ENCODE measurements at places on chromosomes 2 and 18. TPM values are rescaled to one million over a fixed set of nuclear protein-coding genes. Genes with fewer than 3 reads are reported as not detected.

IFIH1 gene
- 17.1 TPM for total RNA-seq

HNMT gene
- total RNA-seq = 72.7 TPM

PAX8 gene
- 0.24 TPM for total RNA-seq

SH2D6 gene
- 4.6 TPM for total RNA-seq

HEATR5B gene
- 16.9 TPM for total RNA-seq

GREB1L gene
- 14.9 TPM for total RNA-seq

C2orf80 gene
- not detected for total RNA-seq

HOXD12 gene
- total RNA-seq = 1.9 TPM

ACOXL gene
- total RNA-seq = 6.0 TPM

TMEM214 gene
- total RNA-seq = 28.2 TPM

PLCL1 gene
- 13.5 TPM for total RNA-seq

C1QL2 gene
- 0.48 TPM for total RNA-seq

CLEC4F gene
- total RNA-seq = not detected

FASTKD2 gene
- total RNA-seq = 29.1 TPM

TMEM247 gene
- not detected for total RNA-seq

PAX3 gene
- 4.6 TPM for total RNA-seq

LRRC30 gene
- total RNA-seq = 3.4 TPM

PROKR1 gene
- 0.72 TPM for total RNA-seq

RRM2 gene
- total RNA-seq = 4.3 TPM

ST8SIA3 gene
- total RNA-seq = 1.2 TPM

ANO7 gene
- total RNA-seq = 6.5 TPM

CAVIN2 gene
- total RNA-seq = 16.4 TPM

PRKAG3 gene
- total RNA-seq = not detected

GNAL gene
- total RNA-seq = 2.9 TPM

NMUR1 gene
- total RNA-seq = 1.7 TPM

MAL gene
- total RNA-seq = 3.6 TPM

CYP26B1 gene
- total RNA-seq = 0.48 TPM

KIF1A gene
- total RNA-seq = 2.2 TPM

POTEC gene
- 0.72 TPM for total RNA-seq

SERPINB2 gene
- 39.2 TPM for total RNA-seq

SELENOI gene
- 21.2 TPM for total RNA-seq

STPG4 gene
- 8.4 TPM for total RNA-seq

RPRM gene
- 6.0 TPM for total RNA-seq

ACMSD gene
- 3.1 TPM for total RNA-seq

TEKT4 gene
- total RNA-seq = 1.9 TPM

SMCHD1 gene
- total RNA-seq = 165 TPM

STEAP3 gene
- total RNA-seq = 2.6 TPM

CSRNP3 gene
- total RNA-seq = 10.4 TPM

COLEC12 gene
- total RNA-seq = 93.7 TPM

NPC1 gene
- 28.6 TPM for total RNA-seq

MYOM1 gene
- 42.6 TPM for total RNA-seq

GKN1 gene
- total RNA-seq = not detected

PRSS56 gene
- total RNA-seq = not detected

ANKRD30B gene
- total RNA-seq = 1.4 TPM

ADAM23 gene
- total RNA-seq = 3.4 TPM

SPHKAP gene
- 2.6 TPM for total RNA-seq

UGT1A4 gene
- total RNA-seq = not detected

MC5R gene
- 1.7 TPM for total RNA-seq

ANKRD44 gene
- 59.9 TPM for total RNA-seq

DSG2 gene
- total RNA-seq = 48.2 TPM

ACVR1C gene
- total RNA-seq = 2.4 TPM

SFT2D3 gene
- total RNA-seq = 7.0 TPM

All from umbilical cord (tissue), 2 donors.